ENCODE measurements at places on chromosomes 16 and 17.

- DNase-seq = no peak
Observed at GRCh38 chr16:61957075-61957855, 79.0 kb downstream of the CDH8 start.

- DNase-seq = no peak
Observed at GRCh38 chr16:56851671-56852400, 13.2 kb upstream of the SLC12A3 start.

- DNase-seq = no peak
Observed at GRCh38 chr17:75125984-75126383, 5.6 kb downstream of the NT5C start.

- no peak for DNase-seq
Observed at GRCh38 chr17:8016632-8017424, 14.4 kb downstream of the GUCY2D start.

DNA sequence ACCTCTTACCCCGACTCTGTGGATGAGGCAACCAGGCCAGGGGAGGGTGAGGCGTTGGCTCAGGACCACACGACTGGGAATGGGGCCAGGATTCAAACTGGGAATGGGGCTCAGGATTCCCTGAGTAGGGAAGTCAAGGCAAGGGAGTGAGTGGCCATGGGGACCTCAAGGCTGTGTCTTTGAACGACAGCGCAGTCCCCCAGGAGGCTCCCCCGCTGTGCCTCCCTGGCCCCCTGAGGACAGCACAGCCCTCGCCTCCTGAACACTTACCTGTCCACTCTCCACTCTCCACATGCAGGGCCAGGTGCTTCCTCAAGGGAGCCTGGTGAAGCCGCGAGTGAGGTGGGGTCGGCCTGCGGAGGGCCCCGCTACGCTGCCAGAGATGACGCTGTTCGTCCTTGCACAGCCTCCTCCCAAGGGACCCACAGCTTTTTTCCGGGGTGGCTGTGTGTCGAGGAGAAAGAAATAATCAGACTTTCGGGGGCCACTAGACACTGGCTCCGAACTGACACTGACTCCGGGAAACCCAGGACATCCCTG lies 6.9 kb downstream of the ZNF469 start:
- no peak for DNase-seq

- DNase-seq = peak; percentile 16
Observed at GRCh38 chr16:38941-39892, 14.2 kb downstream of the POLR3K start.

DNA sequence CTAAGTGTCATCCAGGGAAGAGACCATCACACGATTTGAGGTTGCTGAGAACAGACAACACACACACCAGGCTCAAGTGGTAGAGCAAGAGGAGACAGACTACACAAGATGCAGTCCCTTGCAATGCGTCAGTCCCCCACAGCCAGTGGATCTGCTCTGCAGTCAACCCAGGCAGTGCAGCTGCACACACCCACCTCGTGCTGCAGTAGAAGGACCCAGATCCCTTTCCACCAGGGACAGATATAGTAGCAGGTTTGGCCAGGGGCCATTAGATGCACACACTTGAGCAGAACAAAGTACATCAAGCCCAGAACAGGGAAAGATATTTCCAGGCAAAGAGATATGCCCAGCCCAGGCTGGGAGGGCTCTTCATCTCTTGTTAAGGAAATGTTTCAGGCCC lies 112.9 kb downstream of the GRIN2A start:
- no peak for DNase-seq

DNA sequence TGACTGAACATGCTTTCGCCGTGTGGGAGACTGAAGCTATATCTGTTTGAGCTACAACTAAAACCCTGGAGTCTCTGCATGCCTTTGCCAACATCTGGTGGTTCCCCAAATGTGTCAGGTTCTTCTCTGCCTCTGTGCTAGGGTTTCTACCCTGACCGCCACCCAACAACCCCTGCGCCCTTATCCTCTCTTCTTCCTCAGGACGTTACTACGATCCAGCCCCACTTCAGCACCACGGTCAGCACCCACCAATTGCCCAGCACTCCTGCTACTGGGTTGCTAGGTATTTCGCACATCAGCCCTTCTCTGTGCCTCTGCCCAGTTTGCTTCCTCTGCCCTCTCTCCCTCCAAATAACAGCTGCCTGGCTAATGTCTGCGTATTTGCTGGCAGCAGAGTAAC lies 106.3 kb upstream of the HSBP1 start:
- DNase-seq = no peak

DNA sequence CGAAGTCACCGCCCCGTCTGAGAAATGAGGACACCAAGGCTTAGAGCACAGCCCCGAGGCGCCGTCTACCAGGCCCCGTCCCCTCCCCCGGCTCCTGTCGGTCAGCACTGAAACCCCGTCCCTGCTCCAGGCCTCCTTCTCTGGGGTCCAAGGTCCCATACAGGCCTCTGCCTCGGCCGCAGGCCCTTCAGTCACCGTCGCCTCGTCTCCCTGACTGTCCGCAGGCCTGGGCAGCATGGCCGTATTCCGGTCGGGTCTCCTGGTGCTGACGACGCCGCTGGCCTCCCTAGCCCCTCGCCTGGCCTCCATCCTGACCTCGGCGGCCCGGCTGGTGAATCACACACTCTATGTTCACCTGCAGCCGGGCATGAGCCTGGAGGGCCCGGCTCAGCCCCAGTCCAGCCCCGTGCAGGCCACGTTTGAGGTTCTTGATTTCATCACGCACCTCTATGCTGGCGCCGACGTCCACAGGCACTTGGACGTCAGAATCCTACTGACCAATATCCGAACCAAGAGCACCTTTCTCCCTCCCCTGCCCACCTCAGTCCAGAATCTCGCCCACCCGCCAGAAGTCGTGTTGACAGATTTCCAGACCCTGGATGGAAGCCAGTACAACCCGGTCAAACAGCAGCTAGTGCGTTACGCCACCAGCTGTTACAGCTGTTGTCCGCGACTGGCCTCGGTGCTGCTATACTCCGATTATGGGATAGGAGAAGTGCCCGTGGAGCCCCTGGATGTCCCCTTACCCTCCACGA lies 617 bp downstream of the COASY start:
- DNase-seq = no peak

DNA sequence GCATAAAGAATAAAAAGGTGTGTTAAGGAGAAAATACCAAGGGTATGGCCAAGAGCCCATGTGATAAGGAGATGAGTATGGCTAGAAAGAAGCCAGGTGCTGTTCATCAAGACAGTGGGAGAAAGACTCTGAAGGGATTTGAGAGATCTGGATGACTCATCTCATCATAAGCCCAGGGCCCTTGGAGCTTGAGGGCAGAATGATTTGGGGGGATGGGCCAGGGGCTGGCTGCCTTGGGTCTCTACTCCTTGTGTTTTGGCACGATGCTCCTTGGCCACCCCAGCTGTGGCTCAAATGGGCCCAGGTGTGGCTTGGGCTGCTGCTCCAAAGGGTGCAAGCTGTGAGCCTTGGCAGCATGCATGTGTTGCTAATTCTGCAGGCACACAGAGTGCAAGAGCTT lies 14.5 kb upstream of the TNFRSF13B start:
- no peak for DNase-seq

DNA sequence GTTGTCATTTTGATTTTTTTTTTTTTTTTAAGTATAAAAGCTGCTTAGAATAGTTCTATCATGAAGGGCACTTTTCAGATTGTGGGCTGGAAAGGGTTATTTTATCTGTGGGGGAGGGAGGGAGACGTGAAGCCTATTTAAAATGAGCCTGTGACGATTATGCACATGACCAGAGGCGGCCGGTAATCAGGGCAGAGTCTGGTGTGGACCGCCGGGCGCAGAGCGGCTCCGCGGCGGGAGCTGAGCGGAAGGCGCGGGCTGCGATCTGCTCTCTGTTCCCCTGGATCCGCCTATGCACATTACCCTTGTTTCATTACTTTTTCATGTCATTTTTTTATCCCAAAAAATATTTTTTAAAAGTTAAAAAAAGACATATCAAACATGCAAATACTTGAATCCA lies 23.5 kb downstream of the TMC6 start:
- DNase-seq = no peak

GRCh38 chr16:59090541-59090940 lies 356.4 kb upstream of the GOT2 start:
- no peak for DNase-seq

DNA sequence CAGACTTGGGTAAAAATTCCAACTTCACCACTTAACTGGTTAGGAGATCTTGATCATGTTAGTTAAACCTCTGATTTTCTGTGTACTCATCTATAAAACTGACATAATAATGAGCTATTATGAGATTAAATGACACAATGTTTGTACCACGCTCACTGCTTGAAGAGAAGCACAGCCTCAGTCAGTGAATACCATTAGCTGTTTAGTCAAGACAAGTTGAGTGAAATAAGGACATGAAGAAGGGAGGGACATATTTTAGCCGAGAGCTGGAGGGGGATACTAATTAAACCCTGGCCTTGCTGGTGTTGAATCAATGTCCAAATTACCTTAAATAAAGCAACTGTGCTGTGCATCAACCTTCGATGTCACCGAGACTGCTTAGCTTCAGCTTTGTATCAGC lies 105.1 kb upstream of the TOX3 start:
- no peak for DNase-seq

GRCh38 chr17:51508048-51508447 lies 247.7 kb downstream of the UTP18 start:
- DNase-seq = no peak

GRCh38 chr17:42023524-42024349 lies 3.8 kb downstream of the NKIRAS2 start:
- no peak for DNase-seq

GRCh38 chr17:43871946-43872690 lies 25.1 kb downstream of the CD300LG start:
- no peak for DNase-seq

GRCh38 chr17:6070913-6071511 lies 833 bp downstream of the WSCD1 start:
- no peak for DNase-seq

DNA sequence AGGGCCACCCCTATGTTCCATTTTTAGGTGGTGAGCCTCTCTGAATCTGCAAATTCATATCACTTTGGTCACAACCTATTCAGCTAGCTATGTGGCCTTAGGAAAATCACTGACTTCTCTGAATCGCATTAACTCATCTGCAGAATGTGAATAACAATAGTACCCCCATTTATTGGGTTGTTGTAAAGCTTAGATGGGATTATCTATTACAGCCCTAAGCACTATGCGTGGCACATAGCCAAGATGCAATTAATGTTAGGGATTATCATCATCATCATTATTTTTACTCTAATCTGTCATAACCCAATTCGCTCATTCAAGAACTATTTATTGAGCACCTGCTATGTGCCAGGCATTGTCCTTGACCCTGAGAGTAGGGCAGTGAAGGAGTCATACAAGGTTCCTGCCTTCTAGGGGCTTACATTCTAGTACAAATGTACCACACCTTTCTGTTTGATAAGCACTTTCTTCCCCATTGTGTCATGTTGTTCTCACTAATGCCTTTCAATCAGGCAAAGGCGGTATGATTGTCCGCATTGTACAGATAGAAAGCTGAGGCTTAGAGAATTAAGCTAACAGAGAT lies 38.5 kb downstream of the CHD9 start:
- DNase-seq = no peak

GRCh38 chr16:22664561-22664997 lies 149.4 kb upstream of the HS3ST2 start:
- DNase-seq = no peak

- DNase-seq = no peak
Observed at GRCh38 chr17:46121165-46121764, 72.0 kb downstream of the KANSL1 start.

DNA sequence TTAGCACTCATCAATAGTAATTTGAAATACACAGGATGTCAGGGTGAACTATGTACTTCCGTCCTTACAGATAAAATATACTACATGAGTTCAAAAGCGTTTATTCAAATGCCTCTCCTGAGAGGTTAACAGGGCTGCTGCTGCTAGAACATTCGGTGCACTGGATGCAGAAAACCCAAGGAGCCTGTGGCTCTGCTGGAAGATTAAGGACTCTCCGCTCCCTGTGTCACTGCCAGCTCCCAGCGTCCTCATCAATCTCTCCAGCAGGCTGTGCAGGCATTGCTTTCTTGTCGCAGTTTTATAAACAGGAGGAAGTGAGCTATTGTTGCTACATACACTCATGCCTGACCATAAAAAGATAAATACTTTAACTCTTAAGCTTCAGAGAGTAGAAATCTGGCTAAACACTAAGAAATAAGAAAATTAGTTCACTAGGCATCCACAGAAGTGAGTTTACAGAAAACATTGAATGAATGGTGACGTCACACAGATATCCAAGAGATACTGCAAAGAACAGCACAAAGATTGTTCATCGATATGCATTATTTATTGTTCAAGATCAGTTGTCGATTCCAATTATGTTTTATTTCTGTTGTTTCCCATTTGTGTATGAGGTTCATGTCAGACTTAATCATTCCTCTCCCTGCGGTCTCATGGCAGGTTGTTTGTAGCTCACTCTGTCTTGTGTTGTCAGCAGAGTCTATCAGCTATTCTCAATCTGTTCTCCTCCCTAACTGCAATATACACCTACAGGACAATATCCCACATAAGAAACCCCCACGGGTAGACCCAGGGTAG lies 127.9 kb upstream of the MON1B start:
- no peak for DNase-seq

DNA sequence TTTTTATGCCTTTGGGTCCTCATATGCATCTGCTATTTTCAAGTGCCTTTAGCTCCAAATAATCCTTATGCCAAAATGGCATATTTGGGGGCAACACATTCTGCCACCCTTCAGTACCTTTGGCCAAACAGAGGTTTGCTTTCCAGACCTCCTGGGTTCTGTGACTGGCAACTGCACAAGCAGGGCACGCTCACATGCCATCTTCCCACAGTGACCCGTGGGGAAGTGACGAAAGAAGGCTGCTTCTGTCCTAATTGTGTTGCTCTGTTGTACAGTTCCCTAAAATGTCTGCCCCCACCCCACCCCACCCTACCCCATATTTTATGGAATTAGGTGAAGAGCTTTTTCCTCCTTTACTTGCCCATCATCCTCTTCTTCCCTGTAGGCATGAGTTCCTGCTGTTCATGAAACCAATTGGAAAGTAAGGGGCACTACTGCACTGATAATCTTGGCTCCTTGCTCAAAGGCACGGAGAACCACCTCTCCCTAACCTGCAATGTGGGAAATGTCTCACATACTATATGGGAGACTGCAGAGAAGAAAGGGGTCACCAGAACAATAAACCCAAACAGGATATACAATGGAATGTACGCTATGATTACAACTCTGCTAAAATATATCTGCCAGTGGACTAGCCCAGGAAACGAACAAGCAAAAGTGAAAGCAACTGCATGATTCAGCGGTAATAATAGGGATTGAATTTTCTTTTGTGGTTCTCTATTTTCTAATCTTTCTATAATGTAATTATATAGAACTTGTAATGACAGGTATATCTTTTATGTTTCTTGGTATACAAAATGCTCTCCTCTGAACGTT lies 3.3 kb upstream of the SLFN12L start:
- DNase-seq = no peak

DNA sequence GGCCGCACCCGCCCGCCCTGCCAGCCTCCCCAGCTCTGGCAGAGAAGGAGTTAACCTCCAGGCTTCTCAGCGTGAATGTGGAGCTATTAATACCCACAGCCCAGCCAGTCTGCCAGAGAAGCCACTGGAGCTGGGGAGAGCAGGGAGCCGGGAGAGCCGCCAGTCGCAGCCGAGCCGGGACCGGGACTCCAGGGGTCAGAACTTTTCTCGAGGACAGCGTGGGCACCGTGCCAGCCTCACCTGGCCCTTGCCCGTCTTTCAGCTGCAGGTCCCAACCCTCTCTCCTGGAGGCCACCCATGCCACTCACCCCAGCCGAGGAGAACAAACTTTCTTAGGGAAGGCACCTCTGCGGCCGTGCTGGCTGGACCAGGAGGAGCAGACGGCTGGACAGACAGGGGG lies 33.8 kb upstream of the SBK1 start:
- no peak for DNase-seq

- DNase-seq = peak; percentile 7
Observed at GRCh38 chr16:20944861-20945574, 44.4 kb downstream of the LYRM1 start.

- no peak for DNase-seq
Observed at GRCh38 chr17:42803074-42803883, 4.6 kb downstream of the CNTD1 start.
